CD4-positive, alpha-beta T cell treated with Interleukin-1 beta for 1 hour (primary cell): ENCODE measurements at places on chromosomes 3 and 15.

DNA sequence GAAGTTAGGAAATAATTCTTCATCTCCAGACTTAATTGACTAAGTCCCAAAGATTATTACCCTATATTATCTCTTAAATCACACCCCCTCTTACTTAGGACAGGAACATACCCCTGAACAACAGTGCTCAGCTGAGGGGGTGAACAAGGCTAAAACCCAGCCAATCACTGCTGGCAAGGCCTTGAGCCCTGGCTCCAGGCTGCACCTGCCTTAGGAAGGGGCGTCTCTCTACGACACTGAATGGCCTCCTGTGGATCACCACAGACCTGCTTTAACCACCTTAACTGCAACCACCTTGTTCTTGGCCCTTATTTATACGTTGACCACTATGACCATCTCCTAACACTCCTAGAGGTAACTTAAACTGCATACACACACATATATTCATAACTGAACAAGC, 267.4 kb upstream of the THBS1 start:
- DNase-seq: no peak

- no peak for DNase-seq
Observed at GRCh38 chr3:191399918-191400317, 61.0 kb upstream of the PYDC2 start.

GRCh38 chr3:79233431-79234060, 534.3 kb downstream of the ROBO1 start:
- DNase-seq: no peak

GRCh38 chr3:141796081-141796888, 33.1 kb downstream of the GRK7 start:
- DNase-seq: peak; percentile 50

DNA sequence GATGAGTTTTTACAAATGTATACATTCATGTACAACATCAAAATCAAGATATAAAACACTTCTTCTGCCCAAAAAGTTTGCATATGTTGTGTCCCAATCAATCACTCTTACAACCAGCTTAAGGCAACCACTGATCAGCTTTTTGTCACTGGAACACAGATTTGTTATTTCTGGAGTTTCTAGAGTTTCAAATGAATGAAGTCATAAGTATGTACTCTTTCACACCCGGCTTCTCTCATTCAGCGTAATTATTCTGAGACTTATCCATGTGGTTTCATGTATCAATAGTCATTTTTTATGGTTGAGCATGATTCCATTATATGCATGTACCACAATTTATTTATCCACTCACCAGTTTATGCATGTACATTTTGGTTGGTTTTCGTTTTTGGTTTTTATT, 53.0 kb upstream of the CORO2B start:
- no peak for DNase-seq

DNA sequence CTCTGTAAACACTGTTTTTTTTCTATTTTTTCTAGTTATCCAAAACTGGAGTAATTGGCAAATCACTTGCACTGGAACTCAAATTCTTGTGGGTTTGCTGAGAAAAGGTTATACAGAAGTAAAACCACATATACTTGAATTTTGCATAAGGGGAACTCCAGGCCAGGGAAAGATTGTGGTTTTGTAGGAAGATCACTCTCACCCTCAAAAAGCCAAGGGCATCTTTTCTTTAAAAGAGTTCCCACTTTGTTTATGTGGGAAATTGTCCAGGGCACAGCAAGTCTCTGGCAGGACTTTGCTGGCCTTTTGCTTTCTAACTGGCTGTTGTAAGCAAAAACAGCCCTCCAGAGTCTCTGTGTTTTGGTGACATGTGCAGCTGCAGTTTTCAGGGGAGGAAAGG, 340.3 kb upstream of the RBMS3 start:
- DNase-seq: no peak

- DNase-seq: no peak
Observed at GRCh38 chr3:193996221-193996620, 139.7 kb upstream of the HES1 start.

DNA sequence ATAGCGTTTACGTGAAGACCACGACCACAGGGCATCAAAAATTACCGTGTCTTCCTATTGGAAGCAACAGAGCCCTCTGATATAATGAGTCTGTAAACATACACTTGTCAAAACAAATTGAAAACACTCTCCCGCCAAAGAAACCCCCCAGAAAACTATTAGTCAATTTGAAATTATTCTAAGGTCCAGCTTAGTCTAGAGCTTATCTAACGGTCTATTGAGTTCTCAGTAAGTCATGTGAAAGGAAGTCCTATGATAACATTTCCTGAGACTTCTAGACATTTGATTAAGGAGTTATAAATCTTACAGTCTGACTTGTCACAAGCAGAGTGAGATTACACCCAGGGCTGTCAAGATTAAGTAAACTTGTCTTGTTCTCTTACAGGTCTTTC, 356.3 kb downstream of the FOXP1 start:
- no peak for DNase-seq

DNA sequence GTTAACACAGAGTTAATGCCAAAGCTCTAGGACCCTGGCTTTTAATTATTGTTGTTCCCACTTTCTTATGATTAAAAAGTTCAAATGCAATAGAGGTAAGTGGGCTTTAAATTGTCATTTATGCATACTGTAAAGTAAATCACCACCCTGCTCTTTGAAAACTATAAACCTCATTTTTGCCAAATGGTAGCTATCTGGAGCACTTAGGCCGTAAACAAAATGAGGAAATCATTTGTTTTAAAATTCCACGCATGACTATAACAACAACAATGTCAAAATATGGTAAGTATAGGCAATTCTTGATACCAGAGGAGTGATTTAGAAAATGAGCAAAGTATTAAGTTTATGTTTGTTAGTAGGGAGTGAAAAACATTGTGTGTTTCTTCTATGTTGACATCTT, 1.8 kb downstream of the UNC13C start:
- DNase-seq: no peak

- DNase-seq: no peak
Observed at GRCh38 chr3:133880287-133880686, 15.4 kb downstream of the RAB6B start.

DNA sequence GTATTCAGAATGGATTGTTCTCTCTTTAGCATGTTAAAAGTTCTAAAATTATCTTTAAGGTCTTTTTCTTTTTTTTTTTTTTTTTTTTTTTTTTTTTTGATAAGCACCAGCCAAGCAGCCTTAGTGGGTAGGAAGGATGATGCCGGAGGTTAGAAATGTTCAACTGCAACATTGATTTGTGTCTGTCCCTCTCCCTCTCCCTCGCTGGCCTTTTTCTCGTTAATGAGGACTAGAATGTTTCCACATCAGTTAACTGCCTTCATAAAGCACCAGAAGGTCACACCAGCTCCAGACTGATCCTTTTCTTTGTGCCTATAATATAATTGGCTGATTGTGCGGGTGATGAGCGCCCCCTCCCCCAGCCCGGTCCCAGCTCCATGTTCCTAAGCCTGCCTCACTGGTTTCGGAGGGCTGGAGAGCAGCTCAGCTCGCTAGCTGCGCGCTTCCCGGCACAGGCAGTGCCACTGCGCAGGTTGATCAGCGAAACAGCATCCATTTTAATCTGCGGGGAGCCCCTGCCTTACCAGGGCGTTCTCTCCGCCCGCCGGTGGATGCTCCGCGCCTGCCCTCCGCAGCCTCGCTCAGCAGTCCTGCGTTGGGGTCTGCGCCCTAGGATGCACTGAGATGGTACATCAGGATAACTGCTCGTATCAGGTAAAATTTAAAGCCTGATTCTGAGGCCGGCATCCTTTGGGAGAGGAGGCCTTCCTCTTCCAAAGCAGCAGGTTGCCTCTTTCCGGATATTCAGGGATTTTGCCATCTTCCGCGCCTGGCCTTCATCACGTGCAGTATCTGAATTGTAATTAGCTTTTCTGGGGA, 148.9 kb upstream of the IL12A start:
- DNase-seq: no peak

GRCh38 chr3:58526515-58526957, 10.5 kb downstream of the ACOX2 start:
- peak; percentile 1 for DNase-seq
